ENCODE measurements at places on chromosomes 3 and 15.

GRCh38 chr3:24272875-24273274 lies 221.8 kb downstream of the THRB start:
- no peak for DNase-seq

GRCh38 chr3:119967353-119968006 lies 126.8 kb downstream of the GSK3B start:
- no peak for DNase-seq

DNA sequence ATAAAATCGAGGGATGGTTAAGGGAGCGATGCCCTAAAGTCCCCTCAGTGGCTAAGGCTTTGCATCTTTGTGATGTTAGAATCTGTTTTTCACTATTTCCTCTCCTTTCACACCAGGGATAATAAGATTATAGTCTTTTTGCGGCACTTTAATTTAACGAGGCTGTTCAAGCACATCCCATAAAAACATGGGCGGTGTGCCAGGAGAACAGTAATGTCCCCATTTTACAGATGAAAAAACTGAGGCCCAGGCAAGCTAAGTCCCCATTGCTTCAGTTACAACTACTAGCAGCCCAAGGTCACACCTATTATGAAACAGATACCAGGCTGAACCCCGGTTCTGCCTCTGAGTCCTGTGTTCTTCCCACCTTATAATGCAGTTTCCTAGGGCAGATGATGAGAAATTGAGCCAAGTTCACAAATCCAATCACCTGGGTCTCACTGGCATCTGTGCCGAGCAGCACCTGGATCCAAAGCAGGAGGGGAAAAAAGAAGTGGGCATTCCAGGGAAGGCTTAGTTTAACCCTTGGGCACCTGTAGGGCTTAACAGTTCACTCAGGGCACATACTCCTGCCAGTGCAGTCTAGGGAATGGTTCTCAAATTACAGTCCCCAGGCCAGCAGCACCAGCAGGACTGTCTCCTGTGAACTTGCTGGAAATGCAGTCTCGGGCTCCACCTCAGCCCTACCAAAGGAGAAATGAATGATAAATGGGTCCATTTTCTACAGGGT lies 169.3 kb downstream of the RAB11A start:
- no peak for DNase-seq

- no peak for DNase-seq
These were observed 20.8 kb upstream of the CFAP161 start for GRCh38 chr15:81113204-81113657.

DNA sequence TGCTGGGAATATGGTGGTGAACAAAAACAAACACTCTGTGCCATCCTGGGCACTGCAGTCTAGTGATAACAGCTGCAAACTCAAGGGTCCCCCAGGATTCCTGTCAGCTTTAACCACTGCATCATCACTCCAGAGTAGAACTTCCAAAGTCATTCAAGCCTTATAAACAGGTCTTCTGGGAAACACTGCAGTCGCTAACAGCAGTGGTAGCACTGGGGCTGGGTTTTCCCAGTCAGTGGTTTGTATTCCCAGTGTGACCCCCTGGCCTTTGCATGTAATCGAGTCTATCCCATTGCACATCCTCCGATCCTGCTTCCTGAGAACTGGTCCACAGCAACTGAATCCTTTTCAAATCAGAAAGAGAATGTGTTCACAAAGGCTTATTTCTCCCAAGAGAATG lies 623.5 kb downstream of the EDEM1 start:
- DNase-seq, result no peak

DNA sequence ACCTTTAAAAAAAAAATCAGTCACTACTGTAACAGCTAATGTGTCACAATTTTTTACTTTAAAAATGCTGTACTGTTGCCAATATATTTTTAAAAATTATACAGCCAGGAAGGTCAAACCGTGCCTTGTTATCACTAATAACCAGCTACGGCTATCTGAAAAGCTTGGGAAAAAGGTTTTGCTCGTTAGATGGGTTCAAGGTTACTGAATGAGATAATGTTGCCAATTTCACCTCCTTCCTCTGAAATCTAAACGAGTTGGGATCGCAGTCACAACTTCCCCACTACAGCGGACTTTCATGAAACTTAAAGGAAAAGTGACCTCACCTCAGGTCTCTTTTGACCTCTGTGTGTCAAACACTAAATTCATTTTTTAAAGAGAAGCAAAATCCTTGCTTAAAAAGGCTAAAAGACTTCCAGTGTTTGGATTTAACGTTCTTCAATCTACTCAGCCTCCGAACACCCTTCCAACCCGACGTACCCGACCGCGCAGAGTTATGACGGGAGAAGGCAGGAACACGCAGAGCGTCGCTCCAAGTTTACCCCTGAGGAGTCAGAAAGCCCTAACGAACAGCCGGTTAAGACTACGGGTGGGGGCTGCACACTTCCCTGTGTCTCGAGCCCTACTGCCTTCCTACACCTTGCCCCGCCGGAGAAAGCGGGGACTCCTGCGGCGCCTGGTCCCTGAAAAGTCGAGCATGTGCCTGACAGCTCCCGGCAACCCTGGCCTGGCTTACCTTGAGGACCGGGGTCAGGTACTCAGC lies 860 bp downstream of the ATG3 start:
- peak; percentile 13 for DNase-seq

DNA sequence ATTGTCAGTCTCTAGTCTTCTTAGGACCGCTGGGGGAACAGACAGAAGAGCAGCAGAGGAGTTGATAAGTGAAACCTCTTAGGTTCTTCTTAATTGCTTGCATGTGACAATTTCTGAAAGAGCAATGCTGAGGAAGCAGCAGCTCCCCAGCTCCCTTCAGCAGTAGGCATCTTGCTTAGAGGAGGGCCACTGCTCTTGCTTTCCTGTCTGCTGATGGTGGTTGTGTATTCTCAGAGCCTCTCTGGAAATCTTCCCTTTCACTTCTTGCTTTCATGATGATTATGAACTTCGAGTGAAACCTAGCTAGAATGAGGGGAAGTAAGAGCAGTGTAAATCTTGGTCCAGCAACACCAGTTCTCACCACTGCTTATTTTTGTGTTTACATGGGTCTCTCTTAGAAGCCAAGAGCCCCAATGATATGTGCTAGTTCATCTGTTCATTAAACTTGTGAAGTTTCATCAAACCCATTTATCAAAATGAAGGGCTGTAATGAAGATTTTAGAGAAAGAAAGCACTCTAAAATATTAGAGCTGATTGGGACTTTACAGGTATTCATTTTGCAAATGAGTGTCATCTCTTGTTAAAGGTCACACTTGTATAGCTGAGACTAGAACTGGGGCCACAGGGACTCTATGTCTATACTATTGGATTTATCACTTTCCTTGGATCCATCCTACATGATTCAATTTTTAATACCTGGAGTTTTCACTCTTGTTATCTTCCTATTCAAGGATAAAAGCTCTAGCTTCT lies 246.7 kb downstream of the LPP start:
- DNase-seq, result no peak

- no peak for DNase-seq
These were observed 235.3 kb upstream of the GOLIM4 start for GRCh38 chr3:168330983-168331382.

DNA sequence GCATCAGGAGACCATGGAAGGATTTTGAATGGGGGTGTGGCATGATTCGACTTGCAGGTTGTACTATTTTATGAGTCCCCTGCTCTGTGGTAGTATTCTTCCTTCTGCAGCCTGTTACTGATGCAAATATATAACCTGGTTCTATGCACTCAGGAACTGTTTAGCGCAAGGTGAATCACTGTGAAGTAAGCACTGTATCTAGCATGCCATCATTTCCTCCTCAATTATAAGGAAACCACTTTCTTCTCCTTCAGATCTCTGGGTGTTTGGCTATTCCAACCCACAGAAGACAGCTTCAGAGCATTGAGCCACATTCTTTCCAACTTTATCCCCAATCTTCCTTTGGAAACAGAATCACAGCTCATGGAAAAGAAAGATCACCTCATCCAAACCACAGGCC lies 176.7 kb downstream of the DIPK2A start:
- DNase-seq, result no peak

DNA sequence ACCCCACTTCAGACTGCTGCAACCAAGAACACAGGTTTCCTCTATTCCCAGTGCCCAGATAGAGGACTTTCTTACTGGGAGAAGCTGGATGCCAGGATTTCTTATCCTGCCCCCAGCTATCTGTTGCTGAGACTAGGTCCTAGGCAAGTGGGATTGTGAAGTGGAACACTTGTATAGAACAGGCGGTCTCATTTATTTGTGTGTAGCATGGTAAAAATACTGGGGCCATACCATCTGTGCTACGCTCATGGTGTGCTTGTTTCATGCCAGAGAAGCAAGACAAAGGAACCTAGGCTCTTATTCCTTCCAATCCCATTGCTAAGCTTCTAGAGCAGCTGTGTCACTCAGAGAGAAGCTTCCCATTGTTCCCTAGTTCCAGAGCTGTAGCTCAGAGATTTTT lies 191.5 kb upstream of the EPHA6 start:
- DNase-seq, result no peak

GRCh38 chr3:119835556-119835955 lies 53.7 kb downstream of the NR1I2 start:
- no peak for DNase-seq

DNA sequence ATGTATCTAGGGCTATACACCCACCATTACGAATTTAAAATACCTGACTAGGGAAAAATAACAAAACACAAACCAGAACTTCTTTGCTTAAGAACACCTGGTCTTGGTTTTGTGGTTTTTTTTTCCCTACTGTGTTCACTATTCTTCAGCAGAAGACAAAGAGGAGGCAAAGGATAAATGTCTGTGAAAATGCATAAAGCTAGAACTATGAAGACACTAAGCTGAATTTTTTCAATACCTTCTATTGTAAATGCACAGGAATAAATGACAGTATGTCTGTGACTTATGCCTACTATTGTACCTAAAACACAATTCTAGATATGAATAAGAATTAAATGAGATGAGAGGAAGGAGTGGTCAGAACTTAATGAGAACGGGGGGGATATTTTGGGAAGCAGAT lies 86.9 kb downstream of the TBL1XR1 start:
- no peak for DNase-seq

DNA sequence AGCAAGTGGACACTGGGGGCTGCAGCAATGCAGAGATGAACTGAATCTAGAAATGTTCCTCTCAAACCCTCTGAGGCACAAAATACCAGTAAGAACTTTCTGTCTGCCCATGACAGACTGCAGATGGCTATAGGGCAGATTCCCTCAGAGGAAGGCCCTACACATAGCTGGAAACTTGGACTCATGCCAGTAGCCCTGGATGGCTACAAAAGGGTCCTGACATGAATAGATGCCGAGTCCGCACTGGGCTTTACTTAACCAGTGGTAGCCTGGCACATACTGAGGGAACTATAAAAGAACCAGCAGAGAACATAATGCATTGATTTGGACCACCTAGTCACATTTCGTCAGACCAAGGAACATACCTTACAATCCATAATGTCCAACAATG lies 66.7 kb downstream of the C3orf80 start:
- no peak for DNase-seq

GRCh38 chr3:72327008-72327407 lies 521.2 kb downstream of the SHQ1 start:
- DNase-seq, result no peak

GRCh38 chr3:61353382-61353781 lies 102.1 kb upstream of the FHIT start:
- DNase-seq, result no peak

DNA sequence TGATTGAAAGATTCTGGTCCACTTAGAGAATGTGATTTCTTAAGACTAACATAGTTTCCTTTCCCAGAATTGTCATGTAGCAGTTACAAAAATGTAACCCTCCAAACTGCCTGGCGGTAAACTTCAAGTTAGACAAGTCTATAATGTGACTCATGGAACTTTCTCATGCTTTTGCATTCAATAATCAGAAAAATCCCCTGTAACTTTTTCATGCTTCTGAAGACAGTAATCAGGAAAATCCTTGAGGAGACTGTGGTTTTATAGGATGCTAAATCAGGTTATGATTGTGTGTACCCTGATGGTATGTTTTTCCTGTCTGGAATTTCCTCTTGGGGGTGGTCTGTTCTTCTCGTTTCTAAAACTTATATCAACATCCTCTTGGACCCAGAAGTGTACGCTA lies 74.0 kb upstream of the RARB start:
- DNase-seq, result no peak

- no peak for DNase-seq
These were observed 647.9 kb downstream of the GRM7 start for GRCh38 chr3:7508821-7509220.

- no peak for DNase-seq
These were observed 66.5 kb downstream of the TLE3 start for GRCh38 chr15:70031261-70031660.

Measured in GF-D8 (cell line).